ENCODE measurements at places on chromosomes 11 and 22.

DNA sequence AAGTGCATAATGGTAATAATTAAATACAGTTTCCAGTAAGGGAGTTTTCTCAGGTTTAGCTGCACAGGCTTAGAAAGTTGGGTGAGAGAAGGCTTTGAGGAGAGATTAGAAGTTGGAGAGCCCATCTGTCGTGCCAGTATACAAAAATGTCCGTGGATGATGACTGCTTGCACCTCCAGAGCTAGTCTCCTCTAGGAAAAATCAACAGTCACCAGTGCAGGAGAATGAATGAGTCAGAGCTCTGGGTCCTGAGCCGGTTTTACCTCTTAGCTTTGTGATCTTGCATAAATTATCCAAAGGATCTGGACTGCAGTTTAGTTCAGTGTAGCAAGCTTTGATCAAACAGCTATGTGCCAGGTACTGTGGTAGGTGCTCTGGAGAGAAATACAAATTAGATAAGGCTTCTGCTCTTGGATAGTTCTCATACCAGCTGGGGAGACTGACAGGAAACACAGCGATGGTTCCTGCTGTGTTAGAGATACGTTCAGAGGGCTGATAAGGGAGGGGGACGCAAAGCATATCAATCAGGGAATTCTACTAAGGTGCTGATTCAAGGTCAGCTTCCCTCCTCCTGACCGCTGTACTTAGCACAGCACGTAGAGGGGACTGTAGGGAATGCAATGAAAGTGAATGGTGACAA is 125.9 kb downstream of the TEAD1 start:
- no peak for DNase-seq

DNA sequence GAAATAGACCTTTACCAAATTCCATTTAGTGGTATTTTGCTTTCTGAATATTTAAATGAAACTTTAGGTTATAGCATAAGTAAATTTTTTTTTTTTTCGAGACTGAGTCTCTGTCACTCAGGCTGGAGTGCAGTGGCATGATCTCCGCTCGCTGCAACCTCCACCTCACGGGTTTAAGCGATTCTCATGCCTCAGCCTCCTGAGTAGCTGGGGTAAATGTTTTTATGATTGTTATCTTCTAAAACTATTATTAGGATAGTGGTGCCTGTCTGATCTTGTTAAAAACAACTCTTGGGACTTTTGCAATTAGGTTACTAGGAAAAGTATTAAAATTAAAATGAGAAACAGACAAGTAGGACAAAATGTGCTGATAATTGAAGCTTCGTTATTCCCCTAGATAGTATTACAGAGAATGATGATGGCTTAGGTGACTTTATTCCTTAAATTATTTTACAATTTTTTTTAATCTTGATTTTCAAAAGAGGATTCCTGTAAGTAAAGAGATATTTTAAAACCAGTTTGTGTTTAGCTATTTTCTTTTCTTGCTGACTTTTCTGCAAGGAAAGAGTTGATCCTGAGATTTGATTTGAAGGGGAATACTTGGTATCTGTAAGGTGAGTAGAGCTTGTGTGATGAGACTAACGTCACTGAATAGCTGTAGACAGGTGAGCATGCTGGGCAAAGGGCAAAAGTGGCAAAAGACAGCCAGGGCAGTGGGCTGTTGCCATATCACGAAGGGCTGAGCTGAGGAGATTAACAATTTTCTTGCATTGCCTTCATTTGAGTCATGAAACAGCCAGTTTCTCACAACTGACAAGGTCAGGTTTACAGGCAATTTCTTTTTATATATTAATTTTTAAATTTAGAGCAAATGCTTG is 20.8 kb downstream of the CRKL start:
- DNase-seq: no peak

DNA sequence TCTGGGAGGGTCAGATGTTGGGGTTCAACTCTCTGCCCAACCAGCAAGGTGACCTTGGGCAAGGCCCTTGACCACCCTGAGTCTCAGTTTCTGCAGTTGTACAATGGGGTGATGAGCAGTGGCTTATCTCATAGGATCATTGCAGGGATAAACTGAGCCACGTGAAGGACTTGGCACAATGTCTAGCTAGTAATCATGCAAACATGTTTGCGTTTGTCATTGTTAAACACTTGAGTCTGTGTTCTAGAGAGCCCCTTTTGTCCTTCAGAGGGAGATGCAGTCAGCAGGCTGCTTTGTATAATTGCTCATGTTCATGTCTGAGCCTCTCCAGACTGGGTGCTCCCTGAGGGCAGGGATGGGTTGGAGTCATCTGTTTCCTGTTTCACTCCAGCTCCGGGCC is 15.8 kb downstream of the CD82 start:
- no peak for DNase-seq

- DNase-seq: no peak
Measured at GRCh38 chr11:65719871-65720210, 757 bp downstream of the RNASEH2C start.

DNA sequence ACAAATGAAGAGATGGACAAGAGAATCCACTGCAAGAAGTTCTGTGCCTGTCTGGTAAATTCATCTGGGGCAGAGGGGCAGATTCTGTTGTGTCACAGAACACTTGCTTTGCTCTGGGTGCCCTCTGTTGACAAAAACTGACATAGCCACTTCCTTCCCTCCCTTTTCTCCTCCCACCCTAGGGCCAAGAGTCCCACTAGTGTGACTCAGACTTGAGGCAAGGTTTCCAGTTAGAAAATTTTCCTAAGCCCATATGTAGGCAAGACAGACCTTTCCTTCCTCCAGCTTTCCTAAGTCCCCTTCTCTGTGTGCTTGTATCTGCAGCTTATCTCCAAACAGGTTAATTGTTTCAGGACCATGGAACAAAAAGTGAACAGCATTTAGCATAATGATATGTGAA is 106.8 kb downstream of the RBFOX2 start:
- DNase-seq: no peak

GRCh38 chr11:127191689-127192088 is 191.1 kb upstream of the KIRREL3 start:
- no peak for DNase-seq

DNA sequence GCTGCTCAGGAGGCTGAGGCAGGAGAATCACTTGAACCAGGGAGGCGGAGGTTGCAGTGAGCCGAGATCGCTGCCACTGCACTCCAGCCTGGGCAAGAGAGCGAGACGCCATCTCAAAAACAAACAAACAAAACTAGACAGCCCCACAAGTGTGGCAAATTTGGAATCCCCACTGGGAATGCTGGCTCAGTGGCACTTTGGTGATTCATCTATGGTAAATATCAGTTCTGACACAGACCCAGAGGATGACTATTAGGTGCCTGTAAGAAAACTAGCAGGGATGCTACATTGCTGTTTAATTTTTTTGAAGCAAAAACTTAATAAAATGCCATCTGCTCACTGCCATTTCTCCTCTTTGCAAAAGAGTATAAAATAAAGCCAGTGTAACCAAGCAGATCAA is 107.9 kb downstream of the NAT10 start:
- DNase-seq: no peak

DNA sequence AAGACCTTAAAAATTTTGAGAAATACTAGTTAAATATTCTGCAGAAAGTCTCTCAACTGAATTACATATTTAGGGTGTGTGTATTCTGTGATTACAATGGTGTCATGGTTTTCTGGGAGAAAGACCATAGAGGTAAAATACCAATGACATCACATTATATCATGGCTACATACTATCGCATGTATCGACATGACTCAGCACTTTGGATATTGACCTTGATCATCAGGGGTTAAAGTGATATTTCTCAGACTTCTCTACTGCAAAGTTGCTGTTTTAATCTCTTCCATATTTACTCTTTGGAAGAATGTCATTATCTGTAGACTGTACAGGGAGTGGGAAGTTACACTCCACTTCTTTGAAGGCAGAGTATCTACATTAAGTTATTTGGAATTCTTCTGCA is 1046.6 kb downstream of the FAM181B start:
- DNase-seq: no peak

GRCh38 chr11:95229199-95229992 is 1.6 kb downstream of the SESN3 start:
- DNase-seq: no peak

- DNase-seq: no peak
Measured at GRCh38 chr11:100790073-100790472, 103.0 kb downstream of the ARHGAP42 start.

DNA sequence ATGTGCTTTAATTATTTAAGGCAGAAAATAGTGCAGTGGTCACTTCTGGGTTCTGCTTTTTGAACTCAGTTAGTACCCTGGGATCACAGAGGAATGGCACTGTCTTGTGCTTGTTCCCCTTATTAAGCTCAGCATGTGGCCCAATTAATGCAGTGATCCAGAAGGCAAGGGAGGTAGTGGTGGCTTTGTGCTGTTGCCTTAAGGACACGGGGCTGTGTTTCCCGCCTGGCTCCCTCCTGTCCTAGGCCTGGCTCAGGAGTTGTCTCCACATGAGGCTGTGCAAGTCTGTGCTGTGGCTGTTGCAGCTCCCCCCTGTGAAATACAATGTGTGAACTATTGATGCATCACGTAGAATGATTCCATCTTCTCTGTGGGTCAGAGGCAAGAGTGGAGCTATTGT is 49.2 kb upstream of the CABP7 start:
- DNase-seq: no peak

DNA sequence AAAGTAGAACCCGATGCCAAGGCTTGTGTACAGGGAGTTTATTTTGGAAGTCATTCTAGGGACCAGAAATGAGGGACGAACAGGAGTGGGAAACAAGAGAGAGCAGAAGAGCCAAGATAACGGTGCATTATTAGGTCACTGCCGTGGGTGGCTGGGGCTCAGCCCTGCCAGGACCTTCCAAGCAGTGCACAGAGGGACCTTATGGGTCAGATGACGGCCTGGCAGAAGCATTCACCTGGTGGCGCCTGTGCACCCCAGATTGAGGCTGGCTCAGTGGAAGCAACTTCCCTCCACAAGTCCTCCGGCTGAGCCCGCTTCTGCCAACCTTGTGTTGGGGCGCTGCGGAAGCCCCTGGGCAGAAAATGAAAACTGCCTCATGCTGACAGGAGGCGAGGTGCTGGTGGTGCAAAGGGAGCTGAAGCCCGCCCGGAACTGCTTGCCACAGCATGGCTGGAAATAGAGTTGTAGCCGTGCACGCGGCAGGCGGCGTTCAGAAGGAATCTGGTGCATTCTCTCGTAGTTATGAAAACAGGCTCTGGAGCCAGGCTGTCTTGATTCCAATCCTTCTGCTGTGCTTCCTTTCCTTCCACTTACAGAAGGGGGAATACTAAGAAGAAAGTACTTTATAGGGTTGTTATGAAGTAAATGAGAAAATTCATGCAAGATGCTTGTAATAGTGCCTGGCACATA is 22.2 kb upstream of the TP53I11 start:
- DNase-seq: no peak

DNA sequence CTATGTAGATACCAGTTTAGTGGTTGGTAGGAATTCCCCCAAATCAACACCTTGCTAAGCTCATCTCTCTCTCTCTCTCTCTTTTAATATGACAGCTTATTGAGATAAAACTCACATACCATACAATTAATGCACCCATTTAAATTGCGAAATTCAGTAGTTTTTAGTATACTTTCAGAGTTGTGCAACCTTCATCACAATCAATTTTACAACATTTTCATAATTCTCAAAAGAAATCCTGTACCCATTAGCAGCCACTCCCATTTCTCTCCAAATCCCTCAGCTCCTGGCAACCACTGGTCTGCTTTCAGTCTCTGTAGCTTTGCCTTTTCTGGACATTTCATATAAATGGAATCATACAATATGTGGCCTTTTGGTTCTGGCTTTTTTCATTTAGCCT is 13.3 kb downstream of the NNMT start:
- no peak for DNase-seq

- no peak for DNase-seq
Measured at GRCh38 chr11:120527111-120527761, 15.7 kb downstream of the GRIK4 start.

- no peak for DNase-seq
Measured at GRCh38 chr22:41775976-41776375, 24.5 kb upstream of the CCDC134 start.

- DNase-seq: no peak
Measured at GRCh38 chr11:60647087-60647486, 52.3 kb upstream of the MS4A8 start.

- no peak for DNase-seq
Measured at GRCh38 chr22:49730656-49731055, 97.0 kb downstream of the BRD1 start.

- no peak for DNase-seq
Measured at GRCh38 chr22:23197836-23198235, 17.5 kb downstream of the BCR start.

- no peak for DNase-seq
Measured at GRCh38 chr11:37505406-37505805, 907.4 kb upstream of the RAG2 start.

DNA sequence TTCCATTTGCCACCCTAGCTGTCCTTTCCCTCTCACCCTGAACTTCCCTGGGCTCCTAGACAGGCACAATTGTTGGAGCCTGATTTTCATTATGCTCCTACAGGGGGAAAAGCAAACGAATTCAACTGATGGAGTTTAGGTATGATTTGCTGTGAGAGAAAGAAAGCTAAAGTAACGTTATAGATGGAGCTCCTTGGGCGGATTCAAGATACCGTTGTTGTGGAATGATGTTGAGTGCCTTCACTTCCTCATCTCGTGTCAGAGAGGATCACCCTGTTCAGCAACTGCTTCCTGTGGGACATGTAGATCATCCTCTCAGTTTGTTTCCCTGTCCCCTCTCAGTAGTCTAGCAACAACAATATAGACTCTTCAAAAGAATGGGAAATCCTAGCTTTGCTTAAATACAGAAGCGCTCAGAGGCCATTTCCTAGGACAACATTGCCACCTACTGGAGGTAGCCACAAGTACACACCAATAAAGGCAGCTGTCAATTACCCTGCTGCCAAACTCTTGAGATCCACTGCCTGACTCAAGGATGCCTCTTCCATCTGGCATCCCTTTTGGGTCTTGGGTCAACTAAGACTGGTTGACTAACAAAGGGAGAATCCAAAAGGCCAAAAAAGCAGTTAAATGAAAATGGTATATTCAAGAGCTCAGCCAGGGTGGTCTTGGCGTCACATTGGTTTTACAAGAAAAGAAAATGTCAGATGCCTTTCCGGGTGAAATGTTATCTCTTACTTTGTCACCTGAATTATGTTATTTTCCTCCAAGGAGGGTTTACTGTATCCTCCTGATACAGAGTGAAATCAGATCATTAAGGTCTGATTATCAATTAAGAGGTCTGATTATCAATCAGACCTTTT is 13.5 kb upstream of the DTX4 start:
- DNase-seq: peak; percentile 27

- DNase-seq: no peak
Measured at GRCh38 chr22:43356881-43357280, 13.7 kb upstream of the SCUBE1 start.

DNA sequence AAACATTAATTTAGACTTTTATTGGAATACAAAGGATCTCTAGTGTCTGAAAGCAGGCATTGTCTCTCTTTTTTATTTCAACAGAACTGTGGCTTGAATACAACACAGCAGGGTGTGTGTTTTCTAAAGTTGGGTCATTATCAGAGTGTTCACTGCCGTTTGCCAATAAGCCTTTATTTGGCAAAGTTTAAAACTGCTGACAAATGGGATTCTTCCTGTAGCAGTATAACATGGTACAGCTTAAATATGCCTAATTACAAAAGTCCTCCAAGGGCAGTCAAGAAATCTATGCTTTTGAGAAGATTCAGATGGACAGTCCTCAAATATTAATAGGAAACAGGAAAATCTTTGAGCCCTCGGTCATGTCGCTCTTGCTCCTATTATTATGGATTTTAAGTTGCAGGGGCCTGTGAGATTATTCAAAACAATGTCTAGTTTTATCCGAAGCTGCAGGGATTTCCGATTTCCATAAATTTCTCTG is 199.9 kb downstream of the MAML2 start:
- DNase-seq: no peak
